ENCODE measurements at places on chromosomes 6 and 20. TPM values are rescaled to one million over a fixed set of nuclear protein-coding genes. Genes with fewer than 3 reads are reported as not detected.
A peak's percentile ranks its signal among the peaks of the same experiment; 100 is the strongest.

Gene POM121L2
- not detected for total RNA-seq

- DNase-seq, result no peak
Observed at GRCh38 chr20:4324611-4325243, 309.4 kb upstream of the RNF24 start.

- DNase-seq, result no peak
Observed at GRCh38 chr6:84002226-84002625, 31.3 kb upstream of the MRAP2 start.

Gene KHDC1
- total RNA-seq, result 2.3 TPM

Gene PACSIN1
- total RNA-seq, result 0.27 TPM

Gene MYBL2
- 6.4 TPM for total RNA-seq

- DNase-seq, result no peak
Observed at GRCh38 chr6:155055729-155056128, 60.6 kb downstream of the TIAM2 start.

DNA sequence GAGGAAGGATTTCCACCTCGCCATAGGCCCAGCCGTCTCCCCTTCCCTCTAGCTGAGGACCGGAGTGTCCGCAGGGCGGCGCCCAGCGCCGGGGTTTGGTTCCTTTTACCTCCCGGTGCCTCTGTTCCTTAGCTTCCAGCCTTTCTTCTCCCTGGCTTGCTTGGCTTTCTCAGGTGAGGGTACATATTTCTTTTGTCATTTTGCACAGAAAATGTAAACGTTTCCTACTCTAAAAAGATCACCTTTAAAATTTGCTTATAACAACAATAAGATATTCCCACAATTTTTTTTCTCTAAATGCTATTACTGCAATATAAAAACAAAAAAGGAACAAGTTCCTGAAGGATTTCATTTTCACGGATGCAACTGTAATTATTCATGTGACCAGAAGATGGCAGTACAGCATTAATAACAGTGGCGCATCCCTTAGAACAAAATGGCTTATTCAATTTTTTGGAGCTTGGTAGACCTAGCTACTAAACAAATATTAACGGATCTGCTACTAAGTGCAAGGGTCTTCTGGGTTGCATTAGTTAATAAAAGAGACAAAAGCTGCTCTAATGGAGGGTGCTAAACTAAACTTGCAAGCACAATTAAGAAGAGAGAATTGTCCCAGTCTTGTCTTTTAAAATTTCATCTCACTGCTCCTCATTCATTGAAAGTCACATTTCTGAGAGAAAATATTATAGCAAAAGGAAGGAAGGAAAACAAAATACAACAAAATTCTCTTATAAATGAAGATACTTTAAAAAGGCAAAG lies 172.9 kb downstream of the ADGRG6 start:
- peak; percentile 72 for DNase-seq

DNA sequence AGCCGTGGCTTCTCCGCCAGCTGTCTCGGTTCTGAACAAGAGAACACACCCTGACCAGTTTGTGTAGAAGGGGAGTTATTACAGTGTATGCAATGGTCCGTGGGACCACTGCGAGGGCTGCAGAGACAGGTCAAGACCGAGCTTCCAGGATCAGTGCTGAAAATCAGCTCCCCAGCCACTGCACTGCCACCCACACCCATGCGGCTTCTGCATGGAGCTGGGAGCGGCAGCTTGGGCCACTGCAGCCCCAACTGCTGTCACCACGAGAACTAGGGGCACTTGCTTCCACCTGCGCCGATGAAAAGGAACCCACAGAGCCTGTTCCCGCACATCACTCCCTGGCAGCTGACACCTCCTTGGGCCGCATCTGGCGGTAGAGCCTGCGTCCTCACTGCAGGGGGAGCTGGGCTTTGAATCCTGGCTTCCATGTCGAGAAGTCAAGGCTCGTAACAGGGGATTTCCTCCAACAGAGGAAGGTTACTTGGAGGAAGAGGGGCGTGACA lies 56.2 kb downstream of the TMEM242 start:
- DNase-seq, result no peak

- no peak for DNase-seq
Observed at GRCh38 chr20:12289465-12289864, 371.8 kb downstream of the BTBD3 start.

- no peak for DNase-seq
Observed at GRCh38 chr6:2285510-2285909, 40.1 kb upstream of the GMDS start.

GRCh38 chr6:162701551-162701950 lies 26.0 kb downstream of the PRKN start:
- DNase-seq, result no peak

DNA sequence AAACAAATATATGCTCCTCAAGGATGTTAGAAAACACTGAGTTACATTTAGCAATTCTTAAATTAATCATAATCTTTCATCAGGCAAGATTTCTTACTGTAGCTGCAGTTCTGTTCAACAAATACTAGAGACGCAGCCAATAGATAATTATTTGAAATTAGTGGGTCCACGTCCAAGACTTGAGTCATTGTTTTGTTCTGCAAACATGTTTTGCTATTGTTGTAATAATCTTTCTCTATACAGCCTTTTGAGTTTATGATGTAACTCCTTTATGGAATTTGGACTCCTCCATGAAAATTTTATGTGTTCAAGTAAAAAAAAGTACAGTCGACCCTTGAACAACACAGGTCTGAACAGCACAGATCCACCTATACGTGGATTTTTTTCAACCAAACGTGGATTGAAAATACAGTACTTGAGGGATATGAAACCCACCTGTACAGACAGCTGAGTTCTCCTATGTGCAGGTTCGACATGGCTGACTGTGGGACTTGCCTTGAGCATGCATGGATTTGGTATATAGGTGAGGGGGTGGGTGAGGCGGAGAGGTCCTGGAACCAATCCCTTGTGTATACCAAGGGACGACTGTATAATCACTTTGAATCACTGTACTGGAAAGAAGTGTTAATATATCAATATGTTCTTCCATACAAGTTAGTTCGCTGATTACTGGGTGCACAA lies 41.3 kb upstream of the SLC22A16 start:
- peak; percentile 14 for DNase-seq

Gene PRPH2
- 5.3 TPM for total RNA-seq

Gene MROH8
- 4.5 TPM for total RNA-seq

Gene RAET1E
- 0.89 TPM for total RNA-seq

GRCh38 chr20:53517146-53517545 lies 76.5 kb downstream of the ZNF217 start:
- DNase-seq, result no peak

Gene CALHM4
- total RNA-seq, result not detected
